Right renal cortex interstitium (tissue), 3 donors: ENCODE measurements at places on chromosomes 6 and 20. TPM values are rescaled to one million over a fixed set of nuclear protein-coding genes. Genes with fewer than 3 reads are reported as not detected.

The KCNQ5 gene
- 0.20 TPM for polyA plus RNA-seq

The HLA-DQB1 gene
- polyA plus RNA-seq, result 4.3 TPM

The C6orf58 gene
- polyA plus RNA-seq, result 2.1 TPM

The AGPAT4 gene
- 19.4 TPM for polyA plus RNA-seq

The MOCS1 gene
- polyA plus RNA-seq, result 10.3 TPM

The C20orf202 gene
- 0.58 TPM for polyA plus RNA-seq

The SLC17A3 gene
- polyA plus RNA-seq, result 0.96 TPM

The TDRD6 gene
- polyA plus RNA-seq, result 2.5 TPM

The SAMD5 gene
- polyA plus RNA-seq, result 12.6 TPM
